ENCODE measurements at places on chromosomes 1 and 21. TPM values are rescaled to one million over a fixed set of nuclear protein-coding genes. Genes with fewer than 3 reads are reported as not detected.

TBX19 gene
- total RNA-seq: 2.9 TPM

TSTD1 gene
- 116 TPM for total RNA-seq

DMRTB1 gene
- total RNA-seq: not detected

KIAA0040 gene
- total RNA-seq: 9.7 TPM

MATN1 gene
- not detected for total RNA-seq

DCAF6 gene
- total RNA-seq: 24.7 TPM

S100A14 gene
- total RNA-seq: 4.2 TPM

CD1E gene
- not detected for total RNA-seq

SPRR1B gene
- 0.63 TPM for total RNA-seq

RGS13 gene
- total RNA-seq: not detected

FMO4 gene
- 1.8 TPM for total RNA-seq

Data from kidney epithelial cell (primary cell).